Jurkat, Clone E6-1 (cell line): ENCODE measurements at places on chromosomes 4 and X.

DNA sequence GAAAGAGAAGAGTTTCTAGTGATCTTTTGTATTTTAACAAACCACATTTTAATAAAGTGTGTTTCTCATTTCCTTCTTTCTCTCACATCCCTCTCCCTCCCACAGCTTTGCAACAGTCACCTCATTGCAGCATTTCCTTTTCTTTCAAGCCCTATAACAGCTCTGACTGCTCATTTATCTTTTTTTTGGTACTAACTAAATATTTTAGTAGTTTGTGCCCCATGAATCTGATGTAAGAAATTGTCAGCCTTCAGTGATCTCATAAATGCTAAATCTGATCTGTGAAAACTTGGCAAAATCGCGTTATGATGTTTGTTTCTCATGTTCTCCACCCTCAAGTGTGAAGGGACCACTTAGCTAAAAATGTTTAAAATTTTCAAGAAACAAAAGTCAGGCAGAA, 258.5 kb upstream of the SLIT2 start:
- peak; percentile 19 for DNase-seq

- no peak for DNase-seq
Measured at GRCh38 chrX:6257025-6257424, 28.4 kb upstream of the NLGN4X start.

GRCh38 chrX:21639775-21640174, 18.4 kb downstream of the KLHL34 start:
- no peak for DNase-seq

DNA sequence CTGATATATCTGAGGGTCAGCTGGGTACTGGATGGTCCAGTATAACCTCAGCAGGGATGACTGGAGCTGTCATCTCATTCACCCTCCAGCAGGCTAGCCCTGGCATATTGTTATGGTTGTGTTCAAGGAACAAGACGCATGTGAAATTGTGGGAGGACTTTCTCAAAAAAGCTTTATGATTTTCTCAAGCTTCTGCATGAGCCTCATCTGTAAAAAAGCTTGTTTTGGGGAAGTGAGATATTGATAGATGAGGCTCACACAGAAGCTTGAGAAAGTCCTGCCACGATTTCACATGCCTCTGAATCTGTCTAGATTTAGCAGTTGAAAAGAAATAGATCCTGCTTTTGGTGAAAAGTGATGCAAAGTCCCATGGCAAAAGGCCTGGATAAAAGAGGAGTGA, 93.4 kb downstream of the SPCS3 start:
- DNase-seq = no peak

DNA sequence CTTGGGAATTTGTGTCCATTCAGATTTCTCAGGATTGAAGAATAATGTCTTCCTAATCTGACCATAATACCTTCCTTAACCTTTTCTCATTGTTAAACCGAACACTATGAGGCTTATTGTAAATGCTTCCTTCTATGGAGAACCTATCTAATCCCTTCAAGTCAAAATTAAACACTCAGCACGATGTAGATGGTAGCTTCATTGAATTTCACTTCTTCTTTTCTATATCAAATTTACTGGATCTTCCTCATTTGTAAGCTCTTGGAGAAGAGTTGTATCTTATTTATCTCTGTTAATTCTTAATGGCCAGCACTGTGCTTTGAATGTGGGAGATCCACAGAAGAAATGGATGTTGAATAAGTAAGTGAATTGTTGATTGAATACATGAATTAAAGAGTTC, 109.0 kb upstream of the RAPGEF2 start:
- no peak for DNase-seq

DNA sequence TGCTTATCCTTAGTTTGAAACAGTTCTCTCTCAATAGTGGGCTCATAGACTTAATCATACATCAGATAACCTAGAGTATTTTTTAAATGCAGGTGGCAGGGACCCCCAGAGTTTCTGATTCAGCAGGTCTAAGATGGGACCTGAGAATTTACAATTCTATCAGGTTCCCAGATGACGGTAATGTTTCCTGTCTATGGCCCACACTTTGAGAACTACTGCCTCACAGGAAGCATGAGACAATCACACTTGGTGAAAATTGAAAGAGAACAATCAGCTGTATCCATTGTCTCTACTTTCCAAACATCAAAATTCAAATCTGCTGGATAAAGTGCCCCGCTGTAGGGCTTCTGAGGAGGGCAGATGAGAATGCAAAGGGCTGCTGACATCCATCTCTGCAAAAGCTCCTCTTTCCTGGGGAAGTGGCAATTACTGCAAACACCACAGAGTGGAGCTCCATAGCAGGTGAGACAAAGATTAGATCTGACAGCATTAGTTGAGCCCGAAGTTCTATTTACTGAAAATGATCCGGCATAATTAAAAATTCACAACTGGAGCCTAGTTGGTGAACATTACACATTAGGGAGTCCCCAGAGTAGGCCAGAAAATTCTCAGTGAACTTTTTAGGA, 187.8 kb upstream of the MBNL3 start:
- DNase-seq = peak; percentile 0

DNA sequence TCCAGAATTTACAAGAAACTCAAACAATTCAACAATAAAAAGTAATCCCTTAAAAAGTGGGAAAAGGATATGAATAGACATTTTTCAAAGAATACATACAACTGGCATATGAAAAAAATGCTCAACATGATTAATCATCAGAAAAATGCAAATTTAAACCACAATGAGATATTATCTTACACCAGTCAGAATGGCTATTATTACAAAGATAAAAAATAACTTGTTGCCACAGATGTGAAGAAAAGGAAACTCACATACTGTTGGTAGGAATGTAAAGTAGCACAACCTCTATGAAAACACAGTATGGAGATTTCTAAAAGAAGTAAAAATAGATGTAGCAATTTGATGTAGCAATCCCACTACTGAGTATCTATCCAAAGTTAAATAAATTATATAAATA, 65.1 kb upstream of the DIAPH2 start:
- no peak for DNase-seq

DNA sequence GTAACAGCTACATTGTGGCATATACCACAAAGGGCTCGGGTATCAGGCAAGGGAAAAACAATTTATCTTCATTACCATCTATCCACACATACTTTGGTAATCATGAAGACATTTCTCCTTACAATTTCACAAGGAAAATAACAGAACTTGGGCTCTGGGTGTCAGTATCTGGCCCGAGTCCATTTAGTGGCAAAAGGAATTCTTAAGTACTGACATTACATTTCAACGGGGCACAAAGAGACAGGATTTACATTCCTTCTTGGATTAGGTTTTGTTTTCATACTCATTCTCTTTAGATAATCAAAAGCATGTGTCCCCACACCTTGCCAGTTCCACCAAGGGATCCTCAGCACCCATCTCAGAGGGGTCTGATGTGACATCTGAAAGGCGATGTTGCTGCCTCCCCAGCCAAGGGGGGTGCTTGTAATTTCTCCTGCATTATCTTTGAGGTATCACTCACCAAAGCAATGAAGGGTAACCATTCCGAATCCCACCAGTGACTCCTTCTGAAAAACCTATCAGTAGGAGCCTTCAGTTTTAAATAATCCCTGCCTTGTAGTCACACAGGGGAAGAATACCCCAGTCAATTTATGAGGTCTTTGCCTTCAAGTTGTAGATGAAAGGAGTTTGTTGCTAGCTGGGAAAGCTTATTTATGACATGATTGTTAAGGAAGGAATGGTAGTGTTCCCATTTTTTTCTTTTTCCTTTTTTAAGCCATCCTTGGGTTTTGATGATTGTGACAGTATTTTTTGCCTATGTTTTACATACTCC, 118.6 kb downstream of the PALLD start:
- DNase-seq = no peak
